ENCODE measurements at places on chromosomes 2 and 18. TPM values are rescaled to one million over a fixed set of nuclear protein-coding genes. Genes with fewer than 3 reads are reported as not detected.

The SPR gene
- total RNA-seq: 35.9 TPM

The RNASEH1 gene
- total RNA-seq: 47.5 TPM

The SKOR2 gene
- total RNA-seq: not detected

The TRIM43 gene
- total RNA-seq: not detected

The ALPI gene
- total RNA-seq: not detected

The RASGRP3 gene
- 0.69 TPM for total RNA-seq

The CFAP65 gene
- total RNA-seq: not detected

The SULT1C2 gene
- not detected for total RNA-seq

The CYP27A1 gene
- 8.0 TPM for total RNA-seq

The LCT gene
- not detected for total RNA-seq

The EHD3 gene
- 21.7 TPM for total RNA-seq

The RTP5 gene
- total RNA-seq: not detected

The OR6B2 gene
- not detected for total RNA-seq

The NDUFB3 gene
- 81.4 TPM for total RNA-seq

The FAHD2B gene
- total RNA-seq: 9.8 TPM

The APCDD1 gene
- not detected for total RNA-seq

The NOL4 gene
- 0.30 TPM for total RNA-seq

The KIAA2012 gene
- total RNA-seq: 0.09 TPM

The SERPINB7 gene
- 31.5 TPM for total RNA-seq

The SERPINB11 gene
- not detected for total RNA-seq

The CAD gene
- total RNA-seq: 32.1 TPM

The NBEAL1 gene
- 69.1 TPM for total RNA-seq

The MYO3B gene
- 0.32 TPM for total RNA-seq

The MC2R gene
- total RNA-seq: not detected

The KYNU gene
- 1.8 TPM for total RNA-seq

The HMSD gene
- 0.30 TPM for total RNA-seq

The SERPINB12 gene
- not detected for total RNA-seq

The GLI2 gene
- total RNA-seq: 14.9 TPM

The CYRIA gene
- 0.30 TPM for total RNA-seq

The CNTNAP5 gene
- total RNA-seq: not detected

The SYT4 gene
- total RNA-seq: not detected

The TRAPPC12 gene
- total RNA-seq: 51.7 TPM

The LRRC30 gene
- total RNA-seq: not detected

The POTEJ gene
- not detected for total RNA-seq

The LONRF2 gene
- 0.32 TPM for total RNA-seq
